ENCODE measurements at places on chromosomes 2 and 18.

- DNase-seq = no peak
Observed at GRCh38 chr2:15830937-15831549, 109.3 kb upstream of the MYCN start.

DNA sequence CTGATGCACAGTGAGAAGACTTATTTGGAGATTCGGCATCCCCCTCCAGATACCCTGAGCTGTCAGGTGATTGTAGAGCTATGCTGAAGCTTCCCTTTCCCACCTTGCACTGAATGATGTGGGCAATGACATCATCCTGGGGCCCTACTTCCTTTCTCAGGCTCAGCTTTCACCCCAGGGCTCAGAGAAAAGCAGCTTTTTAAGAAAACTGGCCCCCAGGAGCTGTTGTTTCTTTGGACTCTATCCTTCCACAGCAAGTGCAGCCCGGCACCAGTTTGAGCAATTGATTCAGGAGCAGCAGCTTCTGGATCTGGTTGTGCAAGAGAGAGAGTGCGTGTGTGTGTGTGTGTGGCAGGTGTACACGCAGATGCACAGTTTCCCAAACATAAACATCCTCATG, 251.3 kb downstream of the ANAPC1 start:
- no peak for DNase-seq

- no peak for DNase-seq
Observed at GRCh38 chr2:40115348-40115747, 336.3 kb upstream of the THUMPD2 start.

GRCh38 chr2:38690499-38691420, 24.8 kb downstream of the GALM start:
- DNase-seq = no peak

DNA sequence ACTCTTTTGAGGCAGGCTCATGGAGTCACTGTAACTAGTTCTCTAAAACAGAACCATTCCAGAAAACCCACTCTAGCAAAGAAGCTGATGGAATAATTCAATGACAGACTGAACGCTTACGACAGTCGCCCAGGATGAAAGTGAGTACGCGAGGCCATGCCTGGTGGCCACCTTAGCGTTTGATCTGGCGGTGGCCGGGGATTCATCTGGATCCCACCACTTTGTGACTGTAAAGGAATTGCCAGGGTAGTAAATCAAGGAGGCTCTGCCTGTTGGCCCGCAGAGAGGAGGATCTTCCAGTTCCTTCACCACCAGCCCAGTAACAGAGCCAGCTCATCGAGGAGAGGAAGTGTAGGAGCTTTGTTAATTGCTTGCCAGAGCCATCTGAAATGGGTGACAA, 34.6 kb downstream of the GREB1 start:
- no peak for DNase-seq

- no peak for DNase-seq
Observed at GRCh38 chr2:121455446-121455845, 75.2 kb upstream of the RNU4ATAC start.

DNA sequence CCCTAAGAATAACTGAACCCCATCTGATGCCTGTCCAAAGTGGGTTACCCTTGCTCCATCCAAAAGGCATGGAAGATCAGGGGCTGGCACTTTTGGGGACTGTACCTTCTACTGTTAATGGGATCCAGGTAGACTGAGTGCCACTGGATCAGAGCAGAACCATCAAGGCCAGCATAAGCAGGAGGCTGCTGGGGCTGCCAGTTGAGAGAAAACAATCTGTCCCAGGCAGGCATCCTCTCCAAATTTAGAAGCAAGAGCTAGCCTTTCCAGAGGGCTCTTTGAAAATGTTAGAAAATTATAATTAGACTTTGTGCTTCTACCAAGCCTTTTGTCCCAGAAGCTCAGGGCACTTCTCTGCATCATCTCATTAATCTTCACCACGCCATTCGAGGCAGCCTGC, 245.6 kb downstream of the CDH20 start:
- DNase-seq = no peak

GRCh38 chr2:8653485-8653884, 28.4 kb upstream of the ID2 start:
- DNase-seq = no peak

DNA sequence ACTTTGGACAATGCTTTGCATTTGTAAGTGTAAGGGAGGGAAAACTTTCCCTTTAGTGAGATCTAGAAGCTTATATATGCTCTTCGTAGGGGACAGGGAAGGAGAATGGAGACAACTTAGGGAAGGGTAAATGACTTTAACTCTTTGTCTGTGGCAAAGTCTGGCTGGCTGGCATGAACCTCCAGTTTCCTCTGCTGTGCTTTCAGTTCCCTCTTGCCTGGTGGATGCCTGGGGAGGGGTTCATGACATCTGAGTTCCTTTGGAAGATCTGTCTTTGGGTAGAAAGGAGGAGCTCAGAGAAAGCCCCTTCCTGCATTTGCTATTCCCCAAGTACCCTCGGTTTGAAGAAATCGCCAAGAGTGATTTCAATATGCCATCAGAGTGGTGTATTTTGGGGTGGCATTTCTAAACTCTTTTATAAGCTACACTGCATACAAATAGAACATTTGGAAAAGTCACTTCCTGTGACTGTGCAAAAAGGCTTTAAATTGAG, 143.6 kb downstream of the VAPA start:
- no peak for DNase-seq

DNA sequence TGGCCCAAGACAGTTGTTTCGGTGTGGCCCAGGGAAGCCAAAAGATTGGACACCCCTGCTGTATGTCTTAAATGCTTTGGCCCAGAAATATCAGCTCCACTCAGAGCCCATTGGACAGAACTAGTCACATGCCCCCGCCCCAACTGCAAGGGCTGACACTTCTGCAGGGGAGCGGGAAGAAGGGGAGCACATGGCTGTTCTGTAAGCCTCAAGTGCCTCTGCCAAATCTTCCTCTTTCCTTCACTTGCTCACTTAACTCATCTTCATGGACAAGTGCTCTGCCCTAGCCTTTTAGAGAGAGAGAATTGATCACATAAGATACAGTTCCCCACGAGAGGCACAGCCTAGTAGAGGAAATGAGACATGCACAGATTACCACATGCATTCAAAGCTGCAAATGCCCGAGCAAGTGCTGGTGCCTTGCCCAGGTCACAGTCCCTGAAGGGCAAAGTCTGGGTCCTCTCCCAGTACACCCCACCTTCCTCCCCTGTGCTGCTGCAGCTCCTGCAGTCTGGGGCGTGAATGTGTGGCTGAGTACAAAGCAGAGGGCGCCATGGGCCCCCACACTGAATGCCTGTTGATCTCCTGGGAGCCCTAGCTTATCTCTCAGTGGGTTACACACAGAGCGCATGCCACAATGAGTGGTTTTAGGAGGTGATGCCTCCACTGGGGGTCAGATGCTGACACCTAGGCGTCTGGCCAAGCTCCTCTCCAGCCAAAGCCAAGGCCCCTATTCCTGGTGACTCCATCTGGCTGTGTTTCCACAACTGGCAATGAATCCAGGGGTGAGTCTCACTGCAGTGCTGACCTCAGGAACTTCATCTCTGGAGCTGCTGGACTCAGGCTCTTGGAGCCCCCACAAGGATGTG, 135.3 kb downstream of the CTIF start:
- DNase-seq = no peak

GRCh38 chr2:12967804-12968203, 251.1 kb downstream of the TRIB2 start:
- no peak for DNase-seq

DNA sequence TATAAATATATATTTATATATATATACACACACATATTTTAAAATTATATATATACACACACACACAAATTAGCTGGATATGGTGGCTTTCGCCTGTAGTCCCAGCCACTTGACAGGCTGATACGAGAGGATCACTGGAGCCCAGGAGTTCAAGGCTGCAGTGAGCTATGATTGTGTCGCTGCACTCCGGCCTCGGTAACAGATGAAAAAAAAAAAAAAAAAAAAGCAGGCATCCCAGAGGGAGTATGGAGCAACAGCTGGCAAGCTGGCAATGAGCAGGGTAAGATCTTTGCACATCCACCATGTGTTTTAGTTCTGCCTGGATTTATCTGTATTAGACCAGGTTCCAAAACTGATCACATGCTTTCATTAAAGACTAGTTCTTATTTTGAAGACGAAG, 170.1 kb downstream of the MAP2 start:
- no peak for DNase-seq

DNA sequence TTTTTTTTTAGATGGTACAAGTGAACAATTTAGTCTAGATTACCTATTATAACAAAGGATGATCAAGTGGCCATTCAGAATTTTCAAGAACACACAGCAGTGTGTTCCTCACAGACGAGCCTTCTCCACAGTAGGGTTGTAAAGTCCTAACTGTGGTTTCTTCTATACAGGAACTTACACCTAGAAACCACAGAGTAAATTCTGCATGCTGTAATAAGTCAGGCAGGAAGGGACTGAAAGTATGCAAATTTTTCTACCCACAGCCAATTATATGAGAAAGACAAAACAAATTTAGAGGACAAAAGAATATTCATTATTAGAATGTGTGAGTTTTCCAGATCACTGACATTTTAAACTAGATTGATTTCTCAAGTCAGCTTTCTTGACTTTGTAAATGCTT, 99.5 kb downstream of the RBMS1 start:
- no peak for DNase-seq

GRCh38 chr2:137193401-137193800, 428.1 kb downstream of the THSD7B start:
- DNase-seq = no peak

DNA sequence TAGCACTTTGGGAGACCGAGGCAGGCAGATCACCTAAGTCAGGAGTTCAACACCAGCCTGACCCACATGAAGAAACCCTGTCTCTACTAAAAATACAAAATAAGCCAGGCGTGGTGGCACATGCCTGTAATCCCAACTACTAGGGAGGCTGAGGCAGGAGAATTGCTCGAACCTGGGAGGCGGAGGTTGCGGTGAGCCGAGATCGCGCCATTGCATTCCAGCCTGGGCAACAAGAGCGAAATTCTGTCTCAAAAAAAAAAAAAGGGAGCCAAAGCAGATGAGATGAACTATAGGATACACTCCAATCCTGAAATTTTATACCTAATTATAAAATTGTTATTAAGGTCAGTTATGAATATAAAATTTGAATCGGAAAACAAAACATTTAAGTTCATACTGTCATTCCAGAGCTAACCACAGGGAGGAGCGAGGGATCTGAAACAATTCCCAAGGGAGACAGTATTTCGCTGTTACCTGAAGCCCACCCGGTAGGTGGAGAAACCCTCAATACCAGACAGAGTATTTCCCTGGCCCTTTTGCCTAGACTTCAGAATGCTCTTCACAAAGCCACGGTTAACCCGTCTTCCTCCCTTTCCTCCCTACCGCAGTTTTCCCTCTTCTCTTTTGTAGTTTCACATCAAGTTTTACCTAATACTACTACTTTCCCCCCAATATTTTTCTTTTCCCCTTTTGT, 1.4 kb downstream of the PPM1G start:
- no peak for DNase-seq

GRCh38 chr2:186442885-186443284, 43.2 kb upstream of the ZC3H15 start:
- no peak for DNase-seq

- no peak for DNase-seq
Observed at GRCh38 chr2:48767330-48767729, 11.8 kb upstream of the LHCGR start.

GRCh38 chr18:45365835-45366234, 249.4 kb upstream of the SLC14A2 start:
- no peak for DNase-seq

DNA sequence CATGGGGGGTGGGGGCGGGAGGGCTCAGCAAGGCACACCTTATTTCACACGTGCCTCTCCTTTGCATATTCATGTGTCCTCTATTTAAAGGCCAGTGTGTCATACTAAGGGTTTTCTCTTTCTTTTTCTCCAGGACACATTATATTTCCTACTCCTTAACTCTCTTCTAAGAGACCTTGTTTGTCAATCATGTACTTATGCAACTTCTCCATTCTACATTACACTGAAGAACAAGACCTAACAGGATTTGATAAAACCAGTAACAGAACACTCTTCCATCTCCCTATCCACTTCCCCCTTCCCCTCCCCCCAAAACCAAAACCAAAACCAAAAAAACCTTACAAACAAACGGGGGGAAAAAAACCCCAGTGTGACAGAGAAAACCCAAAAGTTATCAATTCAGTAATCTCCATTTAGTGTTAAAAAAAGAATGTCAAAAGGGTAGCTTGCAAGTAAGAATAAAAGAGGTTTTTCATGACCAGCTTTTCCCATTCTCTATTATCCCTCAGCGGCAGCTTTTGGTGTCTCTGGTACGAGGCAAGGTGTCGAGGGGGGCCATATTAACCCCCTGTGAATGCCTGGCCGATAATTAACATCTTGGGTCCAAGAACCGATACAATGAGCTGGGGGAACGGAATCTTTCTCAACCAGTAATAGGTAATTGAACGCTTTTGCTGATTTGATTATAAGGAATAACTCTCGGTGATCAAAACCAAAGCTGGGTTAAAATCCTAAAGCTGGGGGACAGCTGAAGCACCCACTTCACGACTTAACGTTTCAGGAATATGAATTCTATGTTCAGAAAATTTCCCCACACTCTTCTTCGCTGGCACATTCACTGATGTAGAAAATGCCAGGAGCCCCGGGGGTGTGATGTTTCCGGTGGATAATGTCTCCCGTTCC, 191.0 kb upstream of the TCF4 start:
- no peak for DNase-seq

- no peak for DNase-seq
Observed at GRCh38 chr2:158154596-158154995, 52.9 kb downstream of the UPP2 start.

GRCh38 chr2:216804357-216805350, 55.2 kb downstream of the TNP1 start:
- no peak for DNase-seq

DNA sequence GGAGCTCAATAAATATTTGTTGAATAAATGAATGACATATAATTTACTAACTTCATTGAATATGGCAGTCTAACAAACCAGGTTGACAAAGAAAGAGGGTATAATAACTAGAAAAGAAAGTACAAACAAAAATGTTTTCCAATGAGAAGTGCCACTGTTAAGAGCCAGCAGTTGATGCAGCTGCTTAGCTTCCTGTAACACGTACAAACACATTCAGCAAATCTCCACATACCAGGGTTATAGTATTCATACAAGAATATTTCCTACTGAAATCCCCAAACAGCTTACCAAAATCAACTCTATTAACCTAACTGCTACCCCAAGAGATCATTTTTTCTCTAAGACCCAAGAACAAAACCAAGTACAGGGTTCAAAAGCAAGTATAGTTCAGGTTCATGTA, 77.7 kb downstream of the THADA start:
- no peak for DNase-seq

- DNase-seq = no peak
Observed at GRCh38 chr2:96523659-96524481, 12.7 kb upstream of the ARID5A start.

- no peak for DNase-seq
Observed at GRCh38 chr2:237403024-237403882, 10.7 kb downstream of the COL6A3 start.

GRCh38 chr2:95010718-95011117, 14.8 kb upstream of the MAL start:
- DNase-seq = no peak

- no peak for DNase-seq
Observed at GRCh38 chr2:23418056-23418455, 33.1 kb downstream of the KLHL29 start.

- no peak for DNase-seq
Observed at GRCh38 chr2:71938659-71939587, 208.7 kb downstream of the CYP26B1 start.

- no peak for DNase-seq
Observed at GRCh38 chr18:13382954-13383827, 164.6 kb downstream of the LDLRAD4 start.
